ENCODE measurements at places on chromosomes 11 and 22.

GRCh38 chr11:111229604-111230003 is 15.9 kb upstream of the POU2AF2 start:
- no peak for DNase-seq

GRCh38 chr11:12846786-12847615 is 162.1 kb upstream of the RASSF10 start:
- no peak for DNase-seq

DNA sequence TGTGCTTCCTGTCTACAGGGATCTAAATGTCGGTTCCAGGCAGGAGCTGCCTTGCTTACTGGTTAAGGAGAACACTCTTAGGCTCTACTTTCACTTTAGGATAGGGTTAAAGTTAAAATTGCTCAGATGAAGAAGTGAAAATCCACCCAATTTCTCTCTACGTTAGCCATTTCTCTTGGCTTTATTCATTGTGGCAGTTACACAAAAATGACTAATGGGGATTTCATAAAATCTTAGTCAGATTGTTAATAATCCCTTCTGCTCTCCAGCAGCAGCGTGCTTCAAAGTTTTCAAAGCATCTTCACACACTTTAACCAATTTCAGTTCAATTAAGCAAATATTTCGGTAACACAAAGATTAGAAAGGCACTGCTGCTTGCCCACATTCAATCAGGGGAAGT is 58.4 kb upstream of the RCN1 start:
- no peak for DNase-seq

- DNase-seq: no peak
Measured at GRCh38 chr22:23047742-23048141, 22.6 kb upstream of the GNAZ start.

DNA sequence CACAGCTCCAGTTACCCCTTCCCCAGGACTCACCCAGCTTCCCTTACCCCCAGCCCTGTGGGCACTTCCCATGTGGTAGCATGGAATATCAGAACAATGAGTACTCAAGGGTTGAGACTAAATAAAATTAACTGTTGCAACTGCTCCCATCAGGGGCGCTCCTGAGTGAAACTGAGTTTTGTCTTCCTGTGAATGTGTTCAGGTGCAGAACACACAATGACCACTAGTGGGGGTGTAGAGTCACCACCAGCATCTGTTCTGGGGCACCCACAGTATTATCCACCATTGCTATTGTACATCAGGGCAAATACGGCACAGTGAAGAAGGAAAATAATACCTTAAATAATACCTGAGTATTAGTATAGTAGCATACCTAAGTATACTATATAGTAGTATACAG is 689.7 kb downstream of the TBC1D22A start:
- no peak for DNase-seq

- no peak for DNase-seq
Measured at GRCh38 chr11:216081-216974, 8.8 kb downstream of the RIC8A start.

All from adipocyte (in vitro differentiated cells).